Activated naive CD4-positive, alpha-beta T cell treated with Interleukin-2 at 50 U/mL for 16 hours (primary cell): ENCODE measurements at places on chromosomes 11 and 22.

DNA sequence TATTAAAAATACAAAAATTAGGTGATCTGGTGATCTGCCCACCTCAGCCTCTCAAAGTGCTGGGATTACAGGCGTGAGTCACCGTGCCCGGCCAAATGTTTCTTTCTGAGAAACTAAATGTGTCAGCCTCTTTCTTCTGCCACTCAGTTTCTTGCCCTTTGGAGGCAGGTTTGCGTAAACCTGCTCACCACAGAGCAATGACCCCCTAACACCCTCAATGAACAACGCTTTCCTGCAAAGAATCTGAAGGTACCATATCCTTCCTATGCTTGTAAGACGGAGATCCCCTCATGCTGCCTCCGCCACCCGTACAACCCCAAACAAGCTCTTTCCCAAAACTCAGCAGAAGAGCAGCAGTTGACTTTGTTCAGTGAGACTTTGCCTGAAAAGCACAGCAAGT, 38.7 kb upstream of the TTLL12 start:
- no peak for DNase-seq

- no peak for DNase-seq
These were observed 51.3 kb downstream of the MYH9 start for GRCh38 chr22:36336246-36337182.

GRCh38 chr11:17206463-17206862, 1.3 kb downstream of the PIK3C2A start:
- no peak for DNase-seq

GRCh38 chr22:37182949-37183245, 5.2 kb downstream of the C1QTNF6 start:
- DNase-seq = no peak

DNA sequence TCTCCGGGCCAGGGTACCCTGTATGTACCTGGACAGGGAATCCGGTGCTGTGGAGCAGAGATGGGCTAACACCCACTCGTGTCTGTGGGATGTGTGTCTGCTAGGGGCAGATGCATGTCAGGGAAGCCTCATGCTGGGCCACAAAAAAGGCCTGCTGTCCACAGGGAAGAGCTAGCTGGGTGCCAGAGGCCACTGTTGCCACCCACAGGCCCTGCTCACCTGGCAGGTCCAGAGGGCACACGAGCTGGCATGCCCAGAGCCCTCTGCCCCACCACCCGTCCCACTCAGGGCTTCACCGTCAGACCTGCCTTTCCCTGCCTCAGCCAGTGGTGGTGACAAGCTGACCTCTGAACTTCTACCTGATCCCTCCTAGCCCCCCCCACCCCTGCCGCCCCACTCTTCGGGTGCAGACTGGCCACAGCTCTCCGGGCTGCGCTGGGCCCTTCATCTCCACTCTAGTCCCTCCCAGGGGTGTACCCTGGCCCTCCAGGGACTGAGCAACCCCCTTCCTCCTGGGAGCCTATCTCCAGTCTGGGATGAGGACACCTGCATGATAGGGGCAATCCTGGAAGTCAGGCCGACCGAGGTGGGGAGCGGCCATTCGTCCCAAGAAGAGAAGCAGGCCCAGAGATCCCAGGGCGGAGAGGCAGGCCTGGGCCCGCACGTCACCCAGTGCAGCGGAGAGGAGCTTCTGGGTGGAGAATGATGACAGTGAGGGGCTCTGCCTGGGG, 1.4 kb downstream of the SLC25A22 start:
- no peak for DNase-seq

GRCh38 chr22:35638410-35638809, 9.8 kb upstream of the APOL6 start:
- no peak for DNase-seq
